ENCODE measurements at places on chromosomes 5 and 9.

DNA sequence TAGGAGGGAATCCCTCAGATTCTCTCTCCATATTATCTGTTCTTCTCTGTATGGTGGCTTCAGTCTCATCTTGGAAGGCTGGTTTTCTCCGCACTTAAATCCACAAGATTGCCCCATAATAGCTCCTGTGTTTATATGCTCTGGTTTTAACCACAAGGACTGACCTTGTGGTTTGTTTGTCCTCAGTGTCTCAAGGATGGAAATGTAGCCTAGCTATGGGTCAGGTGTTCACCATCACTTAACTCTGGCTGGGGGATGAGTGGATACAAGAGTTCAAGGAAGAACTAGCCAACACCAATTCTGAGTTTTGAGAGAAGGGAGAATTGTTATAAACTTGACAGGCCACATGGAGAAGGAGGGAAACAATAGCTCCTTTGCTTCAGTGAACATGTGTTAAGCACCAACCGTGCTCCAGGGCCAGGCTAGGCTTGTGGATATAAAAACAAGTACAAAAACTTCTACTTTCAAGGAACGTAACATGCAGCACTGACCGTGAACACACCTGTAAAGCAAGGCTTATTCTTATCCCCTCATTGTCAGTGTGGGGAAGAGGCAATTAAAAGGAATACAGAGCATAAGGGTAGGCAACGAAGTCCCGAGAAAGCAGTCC lies 75.6 kb upstream of the VLDLR start:
- DNase-seq: no peak

DNA sequence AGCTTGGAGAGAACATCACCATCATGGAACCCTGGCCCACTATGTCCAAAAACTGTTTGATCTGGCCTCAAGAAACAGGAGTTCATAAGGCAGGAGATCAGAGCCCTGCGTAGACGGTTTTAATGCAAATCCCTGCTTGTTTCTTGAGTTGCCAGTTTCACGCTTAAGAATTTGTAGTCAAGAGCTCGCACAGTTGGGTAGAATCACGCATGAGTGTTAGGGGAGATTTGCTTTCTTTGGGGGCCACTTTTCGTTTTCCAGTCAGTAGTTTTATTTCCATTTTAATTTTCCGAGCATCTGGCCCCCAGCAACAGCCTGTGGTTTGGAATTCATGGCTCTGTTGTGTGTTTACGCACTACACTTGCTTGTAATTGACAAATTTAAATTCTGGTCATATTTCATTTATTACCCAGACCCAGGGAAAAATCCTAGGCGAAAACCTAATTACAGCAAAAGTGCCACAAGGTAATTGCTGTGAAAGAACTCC lies 6.6 kb upstream of the C5orf58 start:
- no peak for DNase-seq

- no peak for DNase-seq
Measured at GRCh38 chr9:109341561-109341960, 20.7 kb upstream of the EPB41L4B start.

DNA sequence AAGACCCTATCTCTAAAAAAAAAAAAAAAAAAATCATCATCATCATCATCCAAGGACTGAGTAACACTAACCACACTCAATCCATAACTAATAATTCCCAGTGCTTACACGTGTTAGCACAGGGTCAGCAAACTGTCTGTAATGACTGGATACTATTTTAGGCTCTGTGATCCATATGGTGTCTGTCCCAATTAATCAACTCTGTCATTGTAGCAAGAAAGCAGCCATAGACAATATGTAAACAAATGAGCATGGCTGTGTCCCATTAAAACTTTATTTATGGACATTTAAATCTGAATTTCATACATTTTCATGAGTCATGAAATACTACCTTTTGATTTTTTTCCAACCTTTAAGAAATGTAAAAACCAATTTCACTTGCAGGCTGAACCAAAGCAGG lies 148.4 kb downstream of the SIL1 start:
- no peak for DNase-seq

- no peak for DNase-seq
Measured at GRCh38 chr5:32358611-32359010, 45.9 kb upstream of the MTMR12 start.

DNA sequence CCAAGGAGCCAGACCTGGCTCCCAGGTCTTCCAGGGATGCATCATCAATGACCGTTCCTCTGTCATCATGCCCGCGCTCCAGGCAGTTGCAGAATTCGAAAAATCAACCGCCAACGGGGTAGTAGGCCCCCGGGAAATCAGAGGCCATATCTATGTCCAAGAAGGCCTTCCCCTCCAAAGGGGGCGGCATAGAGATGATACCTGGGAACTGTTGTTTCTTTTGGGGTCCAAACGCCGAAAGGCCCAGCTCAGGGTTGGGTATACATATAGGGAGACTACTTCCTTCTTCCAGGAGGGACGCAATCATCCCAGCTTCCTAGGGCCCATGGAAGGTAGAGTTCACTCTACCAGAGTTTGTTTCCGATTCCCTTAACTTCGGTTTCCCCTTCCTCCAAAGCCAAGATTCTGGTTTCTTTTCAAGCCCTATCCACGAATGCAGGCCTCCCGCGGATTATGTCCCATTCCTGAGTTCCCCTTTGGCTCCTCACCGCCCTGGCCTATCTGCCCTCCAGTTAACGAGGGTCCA lies 754 bp downstream of the DCAF12 start:
- no peak for DNase-seq

Measured in vagina (tissue), 2 donors.